Nucleus accumbens (tissue), 56 donors: ENCODE measurements at places on chromosomes 11 and 22.

- no peak for DNase-seq
These were observed 25.4 kb downstream of the ADAMTS15 start for GRCh38 chr11:130473795-130474377.

- no peak for DNase-seq
These were observed 22.7 kb upstream of the FGF19 start for GRCh38 chr11:69726481-69726880.

GRCh38 chr11:123381817-123382554 is 48.1 kb upstream of the GRAMD1B start:
- DNase-seq: no peak

DNA sequence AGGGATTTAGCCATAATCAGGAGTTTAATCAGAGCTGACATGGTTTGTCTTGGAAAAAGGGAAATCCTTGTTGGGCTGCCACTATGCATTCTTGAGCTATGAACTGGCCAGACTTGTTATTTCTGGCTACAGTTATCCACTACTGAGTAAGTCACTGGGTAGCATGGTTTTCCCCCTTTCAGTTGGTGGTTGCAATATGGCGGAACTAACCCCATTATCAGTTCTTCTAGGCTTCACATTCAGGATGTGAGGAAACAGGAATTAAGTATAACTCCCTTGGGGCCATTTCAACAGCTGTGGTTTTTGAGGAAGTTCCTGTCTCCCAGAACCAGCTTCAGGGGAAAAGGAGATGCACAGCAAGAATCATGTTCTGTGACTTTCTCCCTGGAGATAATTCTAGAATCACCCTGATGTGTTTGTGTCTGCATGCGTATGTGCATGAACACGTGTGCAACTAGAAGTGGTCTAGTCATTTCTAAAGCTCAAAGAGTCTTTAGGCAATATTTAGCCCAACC is 103.0 kb upstream of the CD44 start:
- no peak for DNase-seq

GRCh38 chr11:124751391-124751740 is 689 bp downstream of the VSIG2 start:
- no peak for DNase-seq

GRCh38 chr11:126628450-126628789 is 272.9 kb downstream of the ST3GAL4 start:
- no peak for DNase-seq

- DNase-seq: no peak
These were observed 5.8 kb upstream of the SEPTIN5 start for GRCh38 chr22:19708321-19709011.

GRCh38 chr11:68574308-68574707 is 110.0 kb upstream of the GAL start:
- no peak for DNase-seq

GRCh38 chr11:2892967-2893528 is 7.5 kb upstream of the CDKN1C start:
- no peak for DNase-seq

DNA sequence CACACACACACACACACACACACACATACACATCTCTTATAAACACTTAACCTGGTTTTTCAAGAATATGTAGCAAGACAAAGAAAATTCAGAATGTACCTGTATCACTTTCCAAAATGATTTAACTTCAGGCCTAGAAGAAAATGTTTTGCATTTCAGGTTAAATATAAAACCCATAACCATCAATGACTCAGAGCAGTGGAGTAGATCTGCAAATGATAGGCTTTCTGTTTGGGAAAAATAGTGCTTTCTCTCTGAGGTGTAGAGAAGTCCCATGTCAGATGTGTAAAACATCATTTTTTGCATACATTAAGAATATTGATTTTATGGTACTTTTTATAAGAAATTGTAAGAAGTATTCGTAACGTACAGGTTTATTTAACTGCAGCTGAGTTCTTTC is 116.9 kb downstream of the STK33 start:
- DNase-seq: no peak

DNA sequence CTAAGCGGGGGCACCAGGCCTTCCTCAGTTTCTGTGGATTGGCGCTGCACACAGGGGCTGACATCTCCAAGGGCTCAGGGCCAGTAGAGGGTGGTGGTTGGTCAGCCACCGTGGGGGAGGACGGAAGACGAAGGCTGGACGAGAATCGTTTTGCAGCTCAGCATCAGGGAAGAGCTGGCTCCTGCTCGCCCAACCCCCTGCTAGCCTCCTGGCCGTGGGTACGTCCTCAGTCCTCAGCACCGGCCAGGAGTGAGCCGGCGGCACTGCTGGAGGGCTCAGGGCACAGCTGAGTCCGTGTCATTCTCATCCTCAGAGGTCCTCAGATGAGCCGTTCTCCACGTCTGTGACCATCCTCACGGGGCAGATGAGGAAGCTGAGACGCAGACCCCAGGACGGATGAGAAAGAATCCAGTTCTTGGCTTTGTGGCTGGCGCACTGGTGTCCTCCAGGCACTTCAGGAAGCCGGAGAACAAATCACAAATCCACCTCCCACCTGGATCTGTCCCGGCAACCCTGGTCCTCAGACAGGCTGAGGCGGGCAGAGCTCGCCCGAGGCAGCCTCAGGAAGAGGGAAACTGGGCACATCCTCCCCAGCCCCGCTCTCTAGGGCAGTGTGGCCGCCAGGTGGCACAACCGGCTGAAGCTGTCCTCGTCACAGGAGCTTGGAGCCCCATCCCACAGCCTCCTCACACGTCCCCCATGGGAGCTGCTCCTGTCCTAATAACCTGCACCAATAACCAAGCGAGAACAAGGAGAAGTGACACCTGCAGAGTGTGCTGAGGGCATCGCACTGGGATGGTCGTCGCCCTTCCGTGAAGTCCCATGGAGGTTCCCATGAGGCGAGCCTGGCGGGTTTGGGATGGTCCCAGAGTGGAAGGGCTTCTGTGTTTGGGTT is 393.7 kb downstream of the BRD1 start:
- DNase-seq: no peak

GRCh38 chr11:57414612-57415212 is 12.2 kb downstream of the SLC43A3 start:
- no peak for DNase-seq

DNA sequence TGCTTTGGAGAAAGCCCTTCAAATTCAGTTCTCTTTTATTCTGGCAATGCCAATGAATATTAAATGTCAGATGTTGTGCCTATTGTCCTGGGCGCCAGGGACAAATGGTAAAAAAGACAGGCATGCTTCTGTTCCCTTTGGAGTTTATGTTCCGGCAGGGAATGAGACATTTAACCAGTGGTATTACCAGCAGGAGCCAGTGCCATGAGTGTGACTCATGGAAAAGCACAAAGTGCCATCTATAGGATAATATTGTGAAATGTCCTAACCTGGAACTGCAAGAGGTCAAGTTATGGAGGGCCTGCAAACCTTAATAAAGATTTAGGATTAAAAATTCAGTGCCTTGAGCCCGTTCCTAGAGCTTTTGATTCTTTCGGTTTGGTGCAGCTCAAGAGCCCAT is 39.5 kb downstream of the REXO2 start:
- no peak for DNase-seq

- DNase-seq: no peak
These were observed 5.8 kb downstream of the LIF start for GRCh38 chr22:30240541-30241417.

GRCh38 chr11:93850594-93851018 is at the start of gene VSTM5:
Gene VSTM5, minus strand, starts transcription at chr11:93850618. Its CDS starts 116 bp downstream, at chr11:93850502.
- no peak for DNase-seq

GRCh38 chr11:12057299-12057980 is 49.0 kb upstream of the DKK3 start:
- no peak for DNase-seq

DNA sequence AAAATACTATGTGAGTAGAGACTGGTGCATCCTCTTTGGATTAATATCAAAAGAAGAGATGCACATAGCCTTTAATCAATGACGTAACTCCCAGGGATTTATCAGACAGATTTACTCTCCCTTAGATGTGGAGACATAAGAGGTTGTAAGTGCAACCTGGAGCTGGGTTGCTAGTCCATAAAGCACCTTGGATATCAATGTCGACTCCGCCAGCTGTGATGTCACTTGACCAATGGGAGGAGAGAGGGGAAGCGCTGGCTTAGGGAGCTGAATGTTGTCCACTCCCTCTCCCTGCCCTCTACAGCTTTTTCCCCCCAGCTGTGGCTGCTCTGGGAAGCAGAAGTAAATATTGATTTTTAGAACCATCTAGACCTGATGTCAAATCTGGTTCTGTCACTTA is 28.9 kb upstream of the TMEM86A start:
- no peak for DNase-seq

DNA sequence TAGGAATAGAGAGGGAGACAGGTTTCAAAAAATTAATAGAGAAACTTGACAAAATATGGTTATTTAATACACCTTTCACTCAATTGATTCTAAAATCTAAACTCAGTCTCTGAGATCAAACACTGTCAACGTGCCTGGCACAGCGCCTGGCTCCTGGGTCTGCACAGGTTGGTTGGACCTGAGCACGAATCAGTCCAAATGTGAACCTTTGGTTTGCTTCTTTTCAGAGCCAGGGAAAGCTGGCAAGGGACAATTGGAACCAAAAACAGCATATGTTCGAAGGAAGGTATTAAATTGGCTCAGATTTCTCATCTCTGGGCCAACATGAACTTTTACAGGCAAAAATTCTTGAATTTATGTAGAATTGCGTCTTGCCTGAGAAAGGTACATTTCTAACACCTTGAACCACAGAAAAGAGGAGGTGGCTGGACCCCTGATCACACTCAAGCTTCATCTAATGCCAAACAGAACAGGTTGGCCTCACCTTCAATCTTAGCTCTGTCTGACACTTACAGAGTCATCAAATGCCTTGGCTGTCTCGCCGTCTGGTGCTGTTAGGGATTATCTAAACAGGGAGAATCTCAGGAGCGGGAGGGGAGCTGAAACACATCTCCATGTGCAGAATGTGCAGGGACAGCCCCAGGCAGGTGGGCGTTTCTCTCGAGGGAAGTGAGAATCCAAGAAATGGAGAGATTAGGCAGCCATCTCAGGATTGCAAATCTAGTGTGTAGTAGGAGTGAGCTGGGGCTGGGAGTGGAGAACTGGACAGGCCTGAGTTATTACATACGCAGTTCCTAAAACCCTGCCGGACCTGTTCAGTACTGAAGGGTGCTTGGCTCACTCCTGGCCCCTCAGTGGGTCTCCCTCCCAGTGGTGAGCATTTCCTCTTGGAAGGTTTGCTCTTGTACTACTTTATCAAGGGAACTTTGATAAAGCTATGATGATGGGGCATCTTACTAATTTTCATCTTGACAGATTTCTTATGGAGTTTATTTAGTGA is 442.2 kb upstream of the B3GAT1 start:
- DNase-seq: no peak

GRCh38 chr11:69799097-69799496 is 20.1 kb downstream of the FGF3 start:
- no peak for DNase-seq

GRCh38 chr11:6013042-6013441 is 6.3 kb upstream of the OR56A4 start:
- no peak for DNase-seq

GRCh38 chr11:25981998-25982397 is 349.9 kb upstream of the ANO3 start:
- DNase-seq: no peak

DNA sequence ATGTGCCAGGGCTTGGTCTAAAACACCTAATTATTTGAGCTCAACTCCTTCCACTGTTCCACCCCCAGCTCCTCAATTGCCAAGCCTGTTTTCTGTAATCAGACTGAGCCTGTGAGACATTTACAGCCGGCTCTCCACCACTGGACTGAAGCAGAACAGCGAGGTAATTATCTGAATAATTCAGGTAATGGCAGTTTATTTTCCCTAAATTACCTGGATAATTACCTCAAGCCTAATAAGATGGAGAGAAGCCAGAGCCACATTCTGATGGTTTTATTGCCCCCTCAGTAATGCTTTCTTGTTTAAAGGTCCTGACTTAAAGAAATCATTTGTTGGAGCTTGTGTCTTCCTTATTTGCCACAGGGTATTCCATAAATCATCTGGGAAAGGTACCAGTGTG is 64.2 kb downstream of the FZD4 start:
- DNase-seq: no peak

- no peak for DNase-seq
These were observed 22.5 kb upstream of the CLDN5 start for GRCh38 chr22:19546680-19547079.

DNA sequence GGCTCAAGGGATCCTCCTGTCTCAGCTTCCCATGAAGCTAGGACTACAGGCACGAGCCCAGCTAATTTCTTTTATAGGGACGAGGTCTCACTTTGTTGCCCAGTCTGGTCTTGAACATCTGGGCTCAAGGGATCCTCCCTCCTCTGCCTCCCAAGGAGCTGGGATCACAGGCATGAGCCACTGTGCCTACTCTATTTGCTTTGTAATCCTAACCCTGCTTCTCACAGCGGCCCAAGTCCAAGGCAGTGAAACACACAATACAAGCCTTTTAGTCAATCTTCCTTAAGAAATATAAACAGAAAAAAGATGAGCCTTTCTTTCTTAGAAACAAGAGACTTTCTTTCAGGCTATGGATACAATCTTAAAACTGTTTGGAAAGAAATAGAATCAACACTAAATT is 115.2 kb upstream of the SORL1-AS1 start:
- DNase-seq: no peak

- DNase-seq: no peak
These were observed 320 bp downstream of the CLTCL1 start for GRCh38 chr22:19291218-19291579.

- DNase-seq: no peak
These were observed 154.1 kb downstream of the CTTN start for GRCh38 chr11:70552167-70553150.

- DNase-seq: no peak
These were observed 1152.1 kb downstream of the TBC1D22A start for GRCh38 chr22:47914481-47915097.

- no peak for DNase-seq
These were observed 31.6 kb downstream of the TTC12 start for GRCh38 chr11:113345978-113346377.

GRCh38 chr11:19982774-19983495 is 177.3 kb downstream of the DBX1 start:
- no peak for DNase-seq

DNA sequence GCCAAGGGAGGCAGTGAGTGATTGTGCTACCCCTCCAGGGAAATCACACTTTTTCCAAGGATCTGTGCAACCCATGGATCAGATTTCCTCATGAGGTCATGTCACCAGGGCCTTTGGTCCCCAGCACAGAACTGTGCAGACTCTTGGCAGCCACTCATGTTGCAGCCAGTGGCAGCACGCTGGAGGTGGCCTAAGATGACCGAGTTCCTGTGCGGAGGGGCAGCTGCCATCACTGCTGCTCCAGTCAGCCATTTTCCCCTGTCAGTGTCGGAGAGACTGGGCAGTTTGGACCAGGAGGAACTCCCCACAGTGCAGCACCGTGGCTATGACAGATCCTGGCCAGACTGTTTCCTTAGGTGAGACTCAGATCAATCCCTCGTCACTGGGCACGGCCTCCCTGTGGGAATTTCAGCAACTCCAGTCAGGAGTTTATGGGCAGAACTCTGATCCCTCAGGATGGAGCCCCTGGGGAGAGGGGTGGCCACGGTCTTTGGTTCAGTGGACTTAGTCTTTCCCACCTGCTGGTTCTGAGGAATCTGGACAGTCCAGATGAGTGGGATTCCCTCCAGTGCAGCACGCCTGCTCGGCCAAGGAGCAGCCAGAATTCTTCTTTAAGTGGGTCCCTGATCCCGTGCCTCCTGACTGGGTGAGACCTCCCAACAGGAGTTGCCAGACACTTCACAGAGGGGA is 194.6 kb upstream of the CARD18 start:
- no peak for DNase-seq

GRCh38 chr11:6315811-6316425 is 4.4 kb downstream of the CAVIN3 start:
- DNase-seq: peak; percentile 4

GRCh38 chr22:38863531-38864131 is 8.4 kb downstream of the CBX6 start:
- no peak for DNase-seq

- DNase-seq: no peak
These were observed 571.8 kb downstream of the OPCML start for GRCh38 chr11:132960273-132961078.
